Suppressor macrophage treated with lipopolysaccharide for 1 hour (primary cell): ENCODE measurements at places on chromosomes 12 and 14.

DNA sequence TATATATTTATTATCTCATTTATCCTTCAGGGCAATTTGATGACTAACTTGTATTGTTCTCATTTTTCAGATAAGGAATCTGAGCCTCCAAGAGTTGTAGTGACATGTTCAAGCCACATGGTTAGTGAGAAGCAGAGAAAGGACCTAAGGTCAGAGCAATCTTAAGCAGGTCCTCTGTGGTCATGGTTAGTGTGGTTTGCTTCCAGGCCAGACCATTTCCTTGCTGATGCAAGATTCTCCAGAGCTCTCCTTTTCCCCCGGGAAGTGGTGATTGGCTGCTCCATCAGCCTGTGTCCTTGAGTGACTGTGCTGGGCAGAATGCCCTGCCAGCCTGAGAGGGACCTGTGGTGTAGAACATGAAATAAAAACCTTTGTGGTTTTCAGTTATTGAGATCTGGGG is 141.3 kb downstream of the KTN1 start:
- no peak for DNase-seq

GRCh38 chr14:76196980-76197695 is 45.4 kb downstream of the GPATCH2L start:
- peak; percentile 36 for DNase-seq

DNA sequence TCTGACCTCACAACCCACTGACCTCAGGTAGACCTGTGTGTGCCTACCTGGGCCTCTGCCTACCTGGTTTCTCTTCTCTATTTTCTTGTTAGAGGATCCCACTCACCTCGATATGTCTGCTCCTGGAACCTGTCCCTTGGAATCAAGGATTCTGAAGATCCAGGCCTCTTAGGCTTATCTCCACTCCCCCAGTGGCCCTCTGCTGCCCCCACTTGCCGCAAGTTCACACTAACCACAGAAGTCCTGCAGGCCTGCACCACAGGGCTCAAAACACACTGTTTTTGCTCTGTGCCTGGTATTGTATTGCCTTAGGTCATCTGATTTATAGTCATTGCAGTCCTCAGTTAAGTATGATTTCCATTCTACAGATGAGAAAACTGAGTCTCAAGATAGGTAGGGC is 15.3 kb upstream of the NRXN3 start:
- no peak for DNase-seq

DNA sequence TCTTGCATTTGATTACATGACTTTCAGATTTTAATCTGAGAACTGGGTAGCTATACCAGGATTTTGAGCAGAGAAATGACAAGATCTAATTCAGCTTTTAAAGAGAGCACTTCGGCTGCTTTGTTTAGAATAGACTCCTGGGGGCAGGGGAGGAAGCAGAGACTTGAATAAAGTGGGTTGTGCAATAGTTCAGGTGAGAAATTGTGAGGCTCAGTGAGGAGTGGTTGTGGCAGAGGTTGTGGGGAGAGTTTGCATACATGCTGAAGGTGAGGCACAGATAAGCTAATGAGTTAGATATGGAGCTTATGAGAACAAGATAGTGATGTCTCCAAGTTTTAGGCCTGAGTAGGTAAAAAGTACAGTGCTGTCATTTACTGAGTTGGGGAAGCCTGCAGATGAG is 281.4 kb downstream of the FLRT2 start:
- no peak for DNase-seq

GRCh38 chr14:74510223-74510931 is 16.8 kb downstream of the ISCA2 start:
- DNase-seq, result no peak

DNA sequence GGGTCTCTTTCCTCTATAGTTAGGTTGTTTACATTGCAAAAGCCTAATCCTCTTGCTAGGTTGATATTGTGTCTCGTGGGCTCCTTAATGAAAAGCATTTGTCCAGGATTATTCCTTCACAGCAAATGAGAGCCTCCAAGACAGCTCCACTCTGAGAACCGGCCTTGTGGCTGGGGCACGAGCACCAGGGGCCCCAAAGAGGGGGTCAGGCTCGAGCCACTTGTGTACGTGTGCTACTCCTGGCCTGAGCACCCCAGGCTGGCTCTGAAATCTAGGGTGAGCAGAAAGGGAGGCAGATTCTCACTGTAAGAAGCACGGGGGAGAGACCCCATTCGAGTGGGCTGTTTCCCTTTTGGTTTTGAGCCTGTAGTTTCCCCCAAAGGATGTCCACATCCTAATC is 45.0 kb upstream of the FZD10 start:
- no peak for DNase-seq

GRCh38 chr12:229441-230191 is 15.7 kb upstream of the SLC6A12 start:
- DNase-seq, result no peak

- DNase-seq, result no peak
Observed at GRCh38 chr14:59316151-59316830, 127.8 kb downstream of the DAAM1 start.

DNA sequence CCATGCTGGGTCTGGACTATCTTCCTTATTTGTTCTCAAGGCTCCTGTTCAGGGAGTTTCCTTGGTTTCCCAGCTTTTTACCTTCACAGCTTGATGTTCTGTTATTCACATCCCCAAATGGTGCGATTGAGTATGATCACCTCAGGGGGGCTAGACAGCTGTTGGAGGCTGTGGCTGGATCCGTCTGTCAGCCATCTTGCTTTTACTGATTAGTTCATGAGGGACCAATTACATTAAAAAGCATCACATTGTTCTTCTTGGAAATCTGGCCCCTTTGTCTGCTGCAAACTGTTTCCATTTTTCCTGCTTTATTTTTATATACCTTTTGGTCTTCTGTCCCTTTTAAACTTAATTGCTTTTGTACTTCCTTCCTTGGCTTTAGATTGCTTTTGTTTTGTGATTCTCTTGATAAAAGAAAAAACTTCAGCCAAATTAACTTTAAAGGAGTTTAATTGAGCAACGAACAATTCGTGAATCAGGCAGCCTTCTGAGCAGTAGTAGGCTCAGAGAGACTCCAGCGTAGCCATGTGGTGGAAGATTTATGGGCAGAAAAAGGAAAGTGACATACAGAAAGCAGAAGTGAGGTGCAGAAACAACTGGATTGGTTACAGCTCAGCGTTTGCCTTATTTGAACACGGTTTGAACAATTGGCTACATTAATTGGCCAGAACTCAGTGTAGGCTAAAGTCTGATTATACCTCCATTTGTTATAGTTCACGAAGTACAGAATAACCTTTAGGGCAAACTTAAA is 208.7 kb downstream of the AEBP2 start:
- peak; percentile 74 for DNase-seq

- DNase-seq, result no peak
Observed at GRCh38 chr12:2543801-2544200, 251.0 kb upstream of the FKBP4 start.

- DNase-seq, result no peak
Observed at GRCh38 chr14:26204728-26205479, 392.9 kb downstream of the NOVA1 start.

DNA sequence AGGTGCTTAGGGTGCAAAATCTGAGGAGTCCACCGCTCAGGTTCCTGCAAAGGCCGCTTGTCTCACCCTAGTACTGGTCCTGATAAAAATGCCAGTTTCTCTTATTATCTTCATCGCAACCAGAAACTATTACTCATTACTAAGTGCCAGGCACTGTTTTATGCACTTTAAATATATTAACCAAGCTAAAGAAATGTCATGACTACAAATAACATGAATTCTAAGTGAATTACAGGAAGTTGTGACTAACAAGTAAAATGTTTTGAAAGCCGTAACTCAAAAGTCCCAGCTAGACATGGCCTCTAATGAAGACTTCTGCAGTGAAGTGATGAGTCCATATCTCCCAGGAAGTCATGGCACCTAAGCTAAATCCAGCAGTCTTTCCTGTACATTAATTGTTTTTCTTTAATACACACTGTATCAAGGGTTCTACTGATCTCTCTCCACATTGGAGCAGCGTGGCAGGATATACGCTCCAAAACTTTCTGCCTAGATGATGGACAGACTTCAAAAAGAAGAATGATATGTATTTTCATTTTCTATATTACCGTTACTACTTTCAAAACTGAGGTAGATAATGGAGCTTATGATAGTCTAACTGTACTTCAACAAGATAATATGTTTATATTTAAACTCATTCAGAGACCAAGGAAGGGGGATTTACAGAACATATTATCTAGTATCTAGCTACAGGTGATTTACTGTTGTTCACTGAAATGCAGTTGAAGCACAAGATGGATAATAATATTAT is 117.3 kb upstream of the ARID2 start:
- no peak for DNase-seq

DNA sequence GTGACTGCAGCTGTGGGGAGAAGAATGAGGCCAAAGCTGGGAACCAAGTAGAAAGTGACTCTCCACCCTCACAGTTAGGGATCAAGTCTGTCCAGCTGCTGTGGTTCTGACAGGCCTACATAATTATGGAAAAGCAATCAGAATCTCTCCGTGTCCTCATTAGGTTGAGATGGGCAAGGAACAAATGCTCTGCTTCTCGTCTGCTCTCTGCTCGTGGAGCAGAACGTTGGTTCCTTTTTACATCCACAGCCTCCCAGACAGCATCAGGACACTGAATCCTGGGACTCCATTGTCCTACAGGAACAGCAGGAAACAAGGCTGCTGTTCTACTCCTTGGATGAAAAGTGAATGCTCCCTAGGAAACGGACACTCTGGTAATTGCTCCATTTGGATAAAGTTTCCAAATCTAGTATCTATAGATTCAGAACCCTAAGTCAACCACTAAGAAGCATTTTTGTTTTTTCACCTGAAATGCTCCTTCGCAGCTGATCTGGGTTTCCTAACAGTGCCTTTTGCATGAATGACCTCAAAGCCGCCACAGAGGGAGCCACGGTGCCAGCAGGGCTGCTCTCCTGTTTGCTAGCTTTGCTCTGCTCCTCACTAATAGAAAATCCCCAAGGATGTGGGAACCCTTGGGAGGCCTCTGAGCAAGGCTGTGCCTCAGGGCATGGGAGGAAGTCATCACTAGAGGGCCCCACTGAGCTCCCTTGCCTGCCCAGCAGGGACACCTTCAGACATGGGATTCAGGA is 102.0 kb downstream of the EGLN3 start:
- DNase-seq, result peak; percentile 53

- DNase-seq, result peak; percentile 79
Observed at GRCh38 chr12:31298515-31298910, 27.4 kb downstream of the SINHCAF start.

DNA sequence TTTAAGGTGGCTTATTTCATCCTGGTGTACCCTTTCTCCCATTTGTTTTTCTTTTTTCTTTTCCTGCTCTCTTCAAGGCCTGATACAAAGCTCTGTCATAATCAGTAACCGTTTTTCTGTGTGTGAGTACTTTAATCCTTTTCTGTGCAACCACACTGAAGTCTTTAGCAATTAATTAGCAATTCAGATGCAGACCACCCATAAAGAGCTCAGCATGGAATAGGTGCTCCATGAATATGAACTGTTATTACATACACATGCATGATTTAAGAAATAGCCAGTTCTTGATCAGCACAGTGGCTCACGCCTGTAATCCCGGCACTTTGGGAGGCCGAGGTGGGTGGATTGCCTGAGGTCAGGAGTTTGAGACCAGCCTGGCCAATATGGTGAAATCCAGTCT is 1386.6 kb downstream of the AACS start:
- DNase-seq, result no peak

DNA sequence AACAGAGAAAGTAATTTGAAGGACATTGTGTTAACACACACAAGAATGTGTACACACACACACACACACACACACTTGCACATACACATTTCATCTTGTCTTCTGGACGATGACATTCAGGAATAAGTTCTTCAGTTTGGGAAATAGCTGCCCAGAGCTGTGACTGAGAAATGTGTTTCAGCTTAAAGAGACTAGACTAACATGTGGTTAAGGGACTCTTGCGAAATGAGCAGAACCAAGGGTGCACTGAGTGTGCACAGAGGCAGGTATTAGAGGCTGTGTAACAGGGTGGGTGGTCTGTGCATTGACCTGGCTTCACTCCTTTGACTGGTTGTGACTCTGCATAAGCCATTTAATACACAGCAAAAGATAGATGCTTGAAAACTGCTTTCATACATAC is 29.4 kb upstream of the KCNA5 start:
- DNase-seq, result no peak

GRCh38 chr12:69996241-69996640 is 171.2 kb downstream of the MYRFL start:
- no peak for DNase-seq

- no peak for DNase-seq
Observed at GRCh38 chr12:5259523-5259922, 172.4 kb upstream of the NTF3 start.

GRCh38 chr12:28872654-28873268 is 276.3 kb upstream of the FAR2 start:
- peak; percentile 64 for DNase-seq

GRCh38 chr12:6465467-6466183 is 4.9 kb downstream of the VAMP1 start:
- peak; percentile 84 for DNase-seq

- DNase-seq, result no peak
Observed at GRCh38 chr14:67477926-67478799, 10.4 kb downstream of the TMEM229B start.

DNA sequence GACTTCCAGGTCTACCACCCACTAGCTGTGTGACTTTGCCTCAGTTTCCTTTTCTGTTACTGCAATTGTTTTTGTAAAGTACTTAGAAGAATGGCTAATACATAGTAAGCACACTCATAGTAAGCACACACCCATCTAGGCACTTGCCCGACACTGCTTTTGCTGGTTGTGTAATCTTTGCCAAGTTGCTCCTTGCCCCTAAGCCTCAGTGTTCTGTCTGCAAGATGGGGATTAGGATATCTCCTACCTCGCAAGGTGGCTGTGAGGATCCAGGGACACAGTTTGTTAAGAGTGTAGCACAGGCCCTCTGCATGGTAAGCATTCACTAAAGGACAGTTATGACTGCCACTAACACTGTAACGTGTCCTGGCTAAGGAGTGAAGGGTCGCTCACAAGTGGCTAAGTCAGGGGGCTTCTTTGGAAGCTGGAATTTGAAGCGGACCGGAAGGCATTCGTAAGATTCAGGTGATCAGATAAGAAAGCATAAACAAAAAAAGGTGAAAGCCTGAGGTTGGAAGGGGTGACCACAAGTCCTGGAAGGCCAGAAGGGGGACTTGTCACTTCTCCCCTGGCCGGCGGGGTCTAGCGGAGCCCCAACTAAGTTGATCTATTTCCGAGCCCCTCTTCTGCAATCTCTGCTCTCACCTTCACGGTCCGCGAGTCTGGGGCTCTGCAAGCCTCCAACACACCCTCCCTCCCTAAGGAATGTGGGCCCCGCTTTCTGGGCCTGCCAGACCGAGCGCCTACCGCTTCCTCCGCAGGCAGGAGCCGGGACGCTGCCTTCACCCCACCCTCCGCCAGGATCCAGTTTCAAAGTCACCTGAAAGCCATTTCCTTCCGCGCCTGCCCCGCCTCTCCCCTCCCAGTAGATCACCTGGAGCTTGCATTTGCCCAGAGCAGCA is 1.5 kb upstream of the PLEKHG3 start:
- DNase-seq, result no peak

DNA sequence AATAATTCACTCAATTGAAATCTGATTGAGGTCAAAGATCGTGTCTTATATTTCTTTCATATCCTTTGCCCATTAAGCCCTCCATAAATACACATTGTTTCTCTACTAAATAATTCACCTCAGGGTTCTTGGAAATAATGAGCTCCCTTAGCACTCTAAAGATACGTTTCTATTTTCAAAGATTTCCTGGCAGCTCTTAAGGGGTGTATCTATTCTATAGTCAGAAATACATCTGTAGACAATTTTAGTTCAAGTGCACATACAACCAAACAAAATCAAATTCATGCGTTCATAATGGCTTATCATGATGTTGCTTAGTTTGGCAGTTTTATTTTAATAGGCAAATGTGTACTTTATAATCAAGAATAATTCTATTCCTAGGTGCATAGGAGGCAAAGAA is 361.1 kb upstream of the DDHD1 start:
- DNase-seq, result no peak
